M059J (cell line): ENCODE measurements at places on chromosomes 1 and 21. TPM values are rescaled to one million over a fixed set of nuclear protein-coding genes. Genes with fewer than 3 reads are reported as not detected.

C1orf185 gene
- not detected in 2 replicates for total RNA-seq

PLPPR5 gene
- not detected in 2 replicates for total RNA-seq

MNDA gene
- not detected in 2 replicates for total RNA-seq

ZMPSTE24 gene
- total RNA-seq: 88.3 and 109 TPM in 2 replicates

MMEL1 gene
- not detected in 2 replicates for total RNA-seq

HSD17B7 gene
- total RNA-seq: 45.5 and 57.2 TPM in 2 replicates

NR5A2 gene
- 0.10 and 0.47 TPM in 2 replicates for total RNA-seq

CEP350 gene
- 18.0 and 24.5 TPM in 2 replicates for total RNA-seq

LCK gene
- 0.12 TPM in 1 of 2 replicates, not detected in the other for total RNA-seq

CFAP107 gene
- total RNA-seq: not detected in 2 replicates

RGS2 gene
- total RNA-seq: 17.9 and 27.8 TPM in 2 replicates

OR2W3 gene
- not detected in 2 replicates for total RNA-seq

SLC9C2 gene
- total RNA-seq: not detected in 2 replicates

FHAD1 gene
- 0.64 and 1.3 TPM in 2 replicates for total RNA-seq

PGLYRP3 gene
- total RNA-seq: not detected in 2 replicates

FMO2 gene
- total RNA-seq: not detected in 2 replicates

OR2L8 gene
- total RNA-seq: not detected in 2 replicates

MARK1 gene
- 0.02 TPM in 1 of 2 replicates, not detected in the other for total RNA-seq

FAM72C gene
- 4.3 and 5.2 TPM in 2 replicates for total RNA-seq

CLIC6 gene
- total RNA-seq: 0.02 and 0.25 TPM in 2 replicates

RNF186 gene
- total RNA-seq: not detected in 2 replicates

LRRC38 gene
- 0.15 and 0.37 TPM in 2 replicates for total RNA-seq

KRTAP19-2 gene
- not detected in 2 replicates for total RNA-seq

RGS13 gene
- total RNA-seq: 0.20 TPM in 1 of 2 replicates, not detected in the other

BEND5 gene
- 0.39 TPM in 1 of 2 replicates, not detected in the other for total RNA-seq

GJA9 gene
- not detected in 2 replicates for total RNA-seq

RGS4 gene
- 80.4 and 84.8 TPM in 2 replicates for total RNA-seq

TAL1 gene
- not detected in 2 replicates for total RNA-seq

CR1L gene
- total RNA-seq: 3.6 TPM in 1 of 2 replicates, not detected in the other

FAM229A gene
- 0.42 and 1.2 TPM in 2 replicates for total RNA-seq

OR2L3 gene
- not detected in 2 replicates for total RNA-seq

LRRC3 gene
- not detected in 2 replicates for total RNA-seq

GBP7 gene
- total RNA-seq: not detected in 2 replicates

S100A7A gene
- total RNA-seq: not detected in 2 replicates

FCRL5 gene
- not detected in 2 replicates for total RNA-seq

GREM2 gene
- 0.15 TPM in 1 of 2 replicates, not detected in the other for total RNA-seq

F13B gene
- total RNA-seq: not detected in 2 replicates

RAB25 gene
- not detected in 2 replicates for total RNA-seq

LDLRAD2 gene
- total RNA-seq: not detected in 2 replicates

HCN3 gene
- total RNA-seq: 0.66 and 1.7 TPM in 2 replicates

ZFP69 gene
- 3.6 and 4.4 TPM in 2 replicates for total RNA-seq

RIPPLY3 gene
- 0.62 and 0.64 TPM in 2 replicates for total RNA-seq

RHBG gene
- total RNA-seq: not detected in 2 replicates

MEGF6 gene
- total RNA-seq: 6.5 and 20.9 TPM in 2 replicates

RGS1 gene
- not detected in 2 replicates for total RNA-seq

FAM163A gene
- 0.05 TPM in 1 of 2 replicates, not detected in the other for total RNA-seq

GPR25 gene
- total RNA-seq: not detected in 2 replicates

FGR gene
- total RNA-seq: 0.17 TPM in 1 of 2 replicates, not detected in the other

PAX7 gene
- total RNA-seq: not detected in 2 replicates

PLCH2 gene
- total RNA-seq: not detected in 2 replicates

HAO2 gene
- not detected in 2 replicates for total RNA-seq

TDRD10 gene
- total RNA-seq: not detected in 2 replicates

CFHR5 gene
- total RNA-seq: not detected in 2 replicates

NEXN gene
- total RNA-seq: 6.0 and 10.4 TPM in 2 replicates

RBM11 gene
- total RNA-seq: 0.20 TPM in 1 of 2 replicates, not detected in the other

NUF2 gene
- total RNA-seq: 40.0 and 51.1 TPM in 2 replicates
